Stimulated activated CD4-positive, alpha-beta T cell treated with anti-CD3 and anti-CD28 coated beads, Interleukin-15, amount 100 ng/mL, for 1 hour (primary cell): ENCODE measurements at places on chromosomes 13 and 19.

DNA sequence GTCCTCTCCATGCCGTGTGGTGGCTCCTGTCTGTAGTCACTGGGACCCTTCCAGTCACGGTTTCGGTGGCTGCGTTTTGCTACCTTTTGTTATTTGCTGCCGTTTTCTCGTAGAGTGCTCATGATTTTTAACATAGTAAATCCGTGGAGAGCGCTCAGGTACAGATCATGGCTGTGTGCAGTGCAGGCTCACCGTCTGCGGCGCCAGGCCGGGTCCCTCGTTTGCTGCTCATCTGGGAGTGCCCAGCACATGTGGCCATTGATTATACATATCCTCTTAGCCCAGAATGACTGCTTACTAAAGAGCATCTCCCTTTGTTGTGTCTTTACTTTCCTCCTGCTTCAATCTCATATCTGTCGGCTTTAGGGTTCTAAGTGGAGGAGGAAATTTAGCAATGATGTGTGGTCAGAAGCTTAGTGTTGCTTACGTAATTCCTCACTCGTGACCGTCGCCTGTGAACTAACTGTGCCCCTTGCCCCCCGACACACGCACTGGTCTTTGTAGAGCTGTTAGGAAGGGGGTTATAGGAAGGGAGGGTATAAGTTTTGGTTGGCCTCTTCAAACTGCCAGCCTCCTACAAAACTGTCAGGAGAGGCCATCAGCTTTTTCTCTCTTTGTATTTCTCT is 31.8 kb downstream of the TFDP1 start:
- no peak for DNase-seq

GRCh38 chr13:98175043-98175442 is 2.0 kb downstream of the RNF113B start:
- no peak for DNase-seq

DNA sequence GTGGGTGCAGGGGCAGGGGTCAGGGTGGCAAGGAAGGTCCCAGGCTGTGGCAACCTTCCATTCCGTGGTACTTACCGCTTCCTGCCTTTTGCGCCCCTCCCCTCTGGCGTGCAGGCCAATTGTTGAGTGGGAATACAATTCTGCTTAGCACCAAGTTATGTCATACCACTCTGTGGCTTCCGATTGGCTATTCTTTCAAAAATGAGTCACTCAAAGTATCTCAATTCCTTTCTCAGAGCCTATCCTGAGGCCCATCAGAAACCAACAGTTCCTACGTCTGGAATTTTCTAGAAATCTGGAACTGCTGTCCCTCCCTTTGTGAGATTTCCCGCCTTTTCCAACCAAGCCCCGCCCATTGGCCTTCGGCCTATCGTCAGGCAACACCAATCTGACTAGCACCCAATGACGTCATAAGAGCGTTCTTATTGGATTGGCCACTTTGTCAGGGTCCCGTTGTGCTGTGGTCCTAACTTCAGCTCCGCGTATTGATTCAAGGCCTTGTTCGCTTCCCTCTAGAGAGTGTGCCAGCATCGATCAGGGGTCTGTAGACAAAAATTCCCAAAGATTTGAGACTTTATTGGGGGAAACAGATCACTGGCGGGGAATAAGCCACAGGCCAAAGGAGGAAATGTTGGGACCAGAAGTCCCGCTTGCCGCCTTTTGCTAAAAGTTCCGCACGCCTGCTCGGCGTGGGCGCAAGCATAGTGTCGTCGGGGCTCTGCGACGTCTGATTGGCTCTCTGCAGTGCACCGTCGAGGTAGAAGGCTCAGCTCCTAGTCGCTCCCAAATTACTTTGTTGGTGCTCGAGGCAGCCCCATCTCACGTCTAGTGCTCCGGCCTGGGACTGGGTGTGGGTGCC is 11.7 kb downstream of the NTN5 start:
- peak; percentile 41 for DNase-seq

GRCh38 chr13:109919715-109920375 is 133.5 kb upstream of the IRS2 start:
- no peak for DNase-seq

DNA sequence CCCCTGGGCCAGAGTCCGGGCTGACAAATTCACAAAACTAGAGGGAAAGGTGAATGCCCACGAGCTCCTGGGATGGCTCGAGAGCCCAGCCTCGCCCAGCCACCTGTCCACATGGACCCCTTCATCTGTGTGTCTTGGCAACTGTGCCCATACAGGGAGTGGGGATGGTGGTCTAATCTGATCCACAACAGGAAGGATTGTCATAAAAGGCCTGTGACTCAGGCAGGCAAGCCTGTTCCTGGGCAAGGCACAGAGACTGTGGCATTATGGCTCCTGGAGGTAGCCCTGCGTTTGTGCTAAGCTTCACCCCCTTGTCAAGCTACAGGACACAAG is 20.0 kb downstream of the CAPS start:
- no peak for DNase-seq

DNA sequence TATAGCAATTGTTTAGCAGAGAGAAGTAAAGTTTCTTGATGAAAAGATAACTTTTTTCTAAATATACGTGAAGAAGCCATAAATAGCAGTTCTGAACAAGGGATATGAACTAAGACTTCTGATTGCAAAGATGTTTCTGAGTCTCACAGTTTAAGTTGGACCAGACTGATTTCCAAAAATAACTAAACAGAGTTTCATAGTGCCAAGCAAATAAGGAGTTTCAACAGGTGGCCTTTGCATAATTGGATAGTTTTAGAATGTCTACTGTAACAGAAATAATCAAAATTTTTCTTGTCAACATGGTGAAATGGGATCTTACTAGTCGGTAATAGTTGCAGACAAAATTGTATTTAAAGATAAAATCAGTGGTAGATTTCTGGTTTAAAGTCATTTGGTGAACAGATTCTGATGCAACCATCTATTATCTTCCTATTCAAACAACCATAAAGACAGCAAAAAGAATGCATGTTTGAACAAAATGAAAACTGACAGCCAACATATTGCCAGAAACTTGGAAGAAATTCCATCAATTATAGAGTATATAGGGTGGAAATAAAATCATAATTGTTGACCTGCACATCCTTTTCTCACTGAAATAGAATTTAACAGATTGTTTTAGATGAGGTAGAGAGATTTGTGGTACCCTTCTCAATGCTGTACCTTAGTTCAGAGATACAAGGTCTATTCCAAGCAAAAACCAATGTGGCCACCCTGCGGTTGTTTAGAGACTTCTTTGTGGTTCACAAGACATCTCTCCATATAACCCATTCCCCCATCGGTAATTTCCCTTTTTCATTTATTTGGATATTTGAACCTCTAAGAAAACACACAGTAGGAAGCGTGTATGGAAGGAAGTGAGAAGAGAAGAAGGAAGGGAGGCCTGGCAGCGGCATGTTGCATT is 275.3 kb downstream of the COG6 start:
- DNase-seq = no peak

DNA sequence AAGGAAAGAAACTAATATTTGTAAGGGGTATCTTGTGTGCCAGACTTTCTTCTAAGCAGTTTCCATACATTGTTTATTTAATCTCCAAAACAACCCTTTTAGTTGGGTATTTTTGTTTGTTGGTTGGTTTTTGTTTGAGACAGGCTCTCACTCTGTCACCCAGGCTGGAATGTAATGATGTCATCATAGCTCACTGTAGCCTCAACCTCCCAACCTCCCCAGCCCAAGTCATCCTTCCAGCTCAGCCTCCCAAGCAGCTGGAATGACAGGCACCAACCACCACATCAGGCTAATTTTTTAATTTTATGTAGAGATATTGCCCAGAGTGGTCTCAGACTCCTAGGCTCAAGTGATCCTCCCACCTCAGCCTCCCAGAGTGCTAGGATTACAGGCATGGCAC is 41.2 kb upstream of the LSM14A start:
- no peak for DNase-seq

- DNase-seq = no peak
Observed at GRCh38 chr19:17495639-17496296, 15.7 kb upstream of the PGLS start.

DNA sequence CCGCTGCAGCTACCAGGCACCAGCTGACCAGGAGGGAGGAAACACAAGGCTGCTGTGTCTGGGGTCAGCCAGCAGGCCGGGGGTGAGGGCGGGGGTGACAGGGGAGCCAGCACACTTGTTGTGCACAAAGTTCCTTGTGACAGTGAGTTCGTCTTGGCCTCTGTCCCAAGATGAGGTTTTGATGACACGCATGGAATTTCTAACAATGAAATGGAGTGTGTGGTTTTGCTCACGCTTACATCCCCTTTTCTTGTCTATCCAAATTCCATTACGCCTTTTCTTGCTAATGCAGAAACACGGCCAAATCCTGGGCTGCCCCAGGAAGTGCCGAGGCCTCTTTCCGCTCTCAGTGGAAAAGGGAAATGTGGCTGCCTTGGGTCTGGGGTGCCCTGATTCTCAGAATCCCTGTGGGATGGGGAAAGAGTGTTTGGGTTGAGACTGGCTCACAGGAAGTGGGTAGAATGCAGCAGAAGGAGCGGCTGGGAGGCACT is 73.8 kb downstream of the GADD45B start:
- DNase-seq = no peak

DNA sequence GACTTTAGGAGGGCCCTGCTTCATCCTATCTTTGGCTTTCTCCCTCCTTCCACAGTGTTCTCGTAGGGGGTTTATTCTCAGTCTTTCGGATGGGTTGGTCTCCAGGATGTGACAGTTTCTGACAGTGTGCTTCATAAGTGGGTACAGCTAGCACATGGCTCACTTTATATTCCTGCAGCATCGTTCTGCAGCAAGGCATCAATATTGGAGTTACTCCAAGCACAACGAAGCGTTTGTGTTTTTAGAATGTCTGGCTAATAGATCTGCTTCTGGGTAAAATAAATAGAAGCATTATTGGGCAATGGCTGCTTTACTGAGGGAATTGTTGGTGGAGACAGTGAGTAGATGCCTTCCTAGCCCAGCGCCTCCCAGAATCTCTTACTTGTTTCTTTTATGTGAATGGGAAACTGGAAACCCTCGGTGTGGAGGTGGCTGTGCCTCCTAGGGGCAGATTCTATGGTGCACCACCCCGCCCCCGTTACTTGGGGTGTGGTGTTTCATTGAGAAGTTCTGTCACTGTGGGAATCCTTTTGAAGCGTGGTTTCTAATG is 2.0 kb downstream of the FARP1 start:
- no peak for DNase-seq

DNA sequence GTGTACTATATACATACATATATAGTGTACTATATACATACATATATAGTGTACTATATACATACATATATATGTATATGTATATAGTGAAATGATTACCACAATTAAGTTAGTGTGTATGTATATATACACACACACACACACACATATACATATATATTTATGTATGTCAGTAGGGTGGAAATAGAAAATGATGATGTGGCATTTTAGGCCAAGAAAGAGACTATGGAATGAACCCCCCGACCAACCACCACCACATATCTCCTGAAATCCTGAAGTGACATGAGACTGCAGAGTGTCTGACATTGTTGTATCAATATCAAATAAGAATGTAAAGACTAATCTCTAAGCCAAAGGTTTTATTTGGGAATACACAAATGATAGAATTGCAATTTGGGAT is 107.6 kb downstream of the RFC3 start:
- no peak for DNase-seq

- no peak for DNase-seq
Observed at GRCh38 chr19:5137571-5138124, 168.7 kb downstream of the KDM4B start.

DNA sequence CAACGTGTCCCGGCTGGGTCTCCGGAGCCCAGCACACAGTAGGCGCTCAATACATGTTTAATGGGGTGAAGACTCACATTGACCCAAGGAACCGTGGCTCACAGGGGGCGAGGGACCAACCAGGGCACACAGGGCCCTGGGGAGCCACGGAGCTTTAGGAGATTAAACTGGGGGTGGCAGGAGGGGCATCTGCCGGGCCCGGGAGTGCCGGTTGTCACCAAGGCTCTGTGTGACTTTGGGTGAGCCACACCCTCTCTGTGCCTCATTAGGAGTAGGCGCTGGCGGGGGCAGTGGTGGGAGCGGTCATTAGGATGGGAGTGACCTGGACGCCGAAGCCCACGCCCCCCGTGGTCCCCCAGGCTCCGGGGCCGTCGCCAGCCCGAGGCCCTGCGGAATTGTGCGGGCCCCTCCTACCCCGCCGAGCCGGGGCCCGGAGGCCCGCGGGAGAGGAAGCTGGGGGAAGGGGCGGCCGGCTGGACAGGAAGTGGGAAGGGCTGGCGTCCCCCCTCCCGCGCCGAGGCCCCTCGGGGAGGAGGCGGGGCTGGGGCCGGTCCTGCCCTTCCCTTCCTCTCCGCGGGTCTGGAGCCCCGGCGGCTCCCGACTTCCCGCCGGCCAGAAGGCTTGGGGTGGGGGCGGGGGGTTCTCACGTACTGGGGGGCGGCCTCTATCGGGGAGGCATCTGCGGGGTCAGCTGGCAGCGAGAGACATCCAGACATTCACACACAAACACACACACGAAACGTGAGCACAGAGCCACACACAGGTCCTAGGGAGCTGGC is 1.8 kb upstream of the SSBP4 start:
- no peak for DNase-seq

- DNase-seq = no peak
Observed at GRCh38 chr19:44891016-44891882, at the start of gene TOMM40. Gene TOMM40, plus strand, starts transcription at chr19:44891254. Its CDS starts 162 bp downstream, at chr19:44891416.

DNA sequence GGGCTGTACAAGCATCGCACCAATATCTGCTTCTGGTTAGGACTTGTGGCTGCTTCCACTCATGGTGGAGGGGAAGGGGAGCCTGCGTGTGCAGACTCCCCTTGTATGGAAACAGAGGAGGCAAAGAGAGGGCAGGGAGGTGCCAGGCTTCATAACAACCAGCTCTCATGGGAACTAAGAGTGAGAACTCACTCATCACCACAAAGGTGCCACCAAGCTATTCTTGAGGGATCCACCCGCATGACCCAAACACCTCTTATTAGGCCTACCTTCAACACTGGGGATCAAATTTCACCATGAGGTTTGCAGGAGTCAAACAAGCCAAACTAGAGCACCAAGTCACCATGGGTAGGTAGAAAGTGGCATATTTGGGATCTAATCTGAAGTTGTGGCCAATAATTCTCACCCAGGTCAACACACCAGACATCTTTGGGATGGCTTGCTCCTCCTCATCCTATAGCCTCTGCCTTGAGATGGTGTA is 46.4 kb downstream of the RUBCNL start:
- DNase-seq = no peak

DNA sequence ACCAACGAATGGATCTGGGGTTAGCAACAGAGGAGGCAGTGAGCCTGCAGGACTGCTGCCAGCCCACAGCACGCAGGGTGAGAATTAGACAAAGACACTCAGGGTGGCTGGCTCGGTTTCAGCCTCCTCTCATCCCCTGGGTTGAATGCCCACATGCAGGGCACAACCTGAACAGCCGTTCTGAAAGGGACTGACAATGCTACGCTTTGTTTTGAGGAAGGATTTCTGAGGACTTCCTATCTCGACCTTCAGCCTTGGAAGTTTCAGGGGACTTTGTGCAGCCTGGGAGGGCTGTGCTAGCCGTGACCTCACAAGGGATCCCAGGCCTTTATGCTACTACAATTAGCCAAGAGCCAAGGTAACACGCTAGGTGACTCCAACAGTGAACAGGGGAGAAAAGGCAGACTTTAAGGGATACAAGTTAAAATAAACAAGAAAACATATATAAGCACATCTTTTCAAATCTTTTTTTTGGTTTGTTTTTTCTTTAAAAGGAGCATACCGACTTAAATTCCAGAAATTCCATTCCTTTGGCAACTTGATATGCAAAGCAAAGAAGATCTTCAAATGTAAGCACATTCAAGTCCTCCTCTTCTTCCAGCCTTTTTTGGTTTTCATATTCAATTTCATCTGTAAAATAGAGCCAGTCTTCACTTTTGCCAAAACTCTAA is 34.5 kb upstream of the URAD start:
- DNase-seq = no peak

- no peak for DNase-seq
Observed at GRCh38 chr13:98322091-98322718, 145.1 kb upstream of the RNF113B start.
